ENCODE measurements at places on chromosomes 1 and 21. TPM values are rescaled to one million over a fixed set of nuclear protein-coding genes. Genes with fewer than 3 reads are reported as not detected.

Gene WNT3A
- not detected for total RNA-seq

Gene CD5L
- not detected for total RNA-seq

Gene DRAXIN
- 0.36 TPM for total RNA-seq

Gene FCRL4
- not detected for total RNA-seq

Gene SLC50A1
- total RNA-seq: 25.9 TPM

Gene PDE4B
- total RNA-seq: 1.8 TPM

Gene NGF
- 1.3 TPM for total RNA-seq

Gene LRRC53
- total RNA-seq: not detected

Gene PYHIN1
- total RNA-seq: not detected

Gene PAPPA2
- 0.62 TPM for total RNA-seq

Gene AIM2
- total RNA-seq: not detected

Gene SFN
- not detected for total RNA-seq

Gene EXTL1
- not detected for total RNA-seq

Gene ZNF593
- 45.7 TPM for total RNA-seq

Gene SYTL1
- total RNA-seq: not detected

Gene IGSF8
- 20.2 TPM for total RNA-seq

Gene UBXN10
- not detected for total RNA-seq

Gene ANKRD34A
- not detected for total RNA-seq

Gene PTBP2
- total RNA-seq: 55.0 TPM

Gene TMPRSS15
- total RNA-seq: 0.20 TPM

Gene C1orf141
- total RNA-seq: not detected

Gene VCAM1
- not detected for total RNA-seq

Gene SCP2
- 115 TPM for total RNA-seq

Gene MTARC1
- not detected for total RNA-seq

Gene HOOK1
- total RNA-seq: 0.30 TPM

Gene NR0B2
- total RNA-seq: not detected

Gene SEMA4A
- total RNA-seq: 0.49 TPM

Gene S100A2
- total RNA-seq: 34.8 TPM

Gene DDAH1
- 18.2 TPM for total RNA-seq

All from MG63 (cell line).